ENCODE measurements at places on chromosomes 5 and 9.
A peak's percentile ranks its signal among the peaks of the same experiment; 100 is the strongest.

GRCh38 chr9:682633-683508 lies 158.6 kb upstream of the DMRT1 start:
- peak; percentile 71 for DNase-seq

- DNase-seq: no peak
Observed at GRCh38 chr5:37792975-37793631, 46.7 kb downstream of the GDNF start.

GRCh38 chr5:135156715-135157404 lies 122.8 kb upstream of the PITX1 start:
- DNase-seq: no peak

GRCh38 chr5:109964136-109964535 lies 274.4 kb downstream of the MAN2A1 start:
- DNase-seq: no peak

DNA sequence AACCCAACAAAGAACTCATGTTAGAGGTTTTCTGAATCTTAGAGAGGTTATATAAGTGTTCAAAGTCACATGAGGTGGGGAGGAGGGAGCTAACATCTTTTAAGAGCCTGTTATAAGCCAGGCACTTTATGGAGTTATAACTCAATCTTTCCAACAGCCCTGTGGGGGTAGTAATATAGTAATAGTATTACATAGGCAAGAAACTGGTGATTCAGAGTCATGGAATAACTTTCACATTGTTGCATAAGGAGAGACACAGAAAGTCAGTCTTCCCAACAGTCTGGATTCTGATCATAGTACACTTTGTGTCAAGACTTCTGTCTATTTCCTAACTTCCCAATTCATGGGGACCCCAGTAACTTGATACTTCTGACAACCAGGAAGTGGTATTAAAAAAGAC lies 89.2 kb downstream of the ACER2 start:
- DNase-seq: no peak

GRCh38 chr5:171201310-171201709 lies 107.7 kb upstream of the TLX3 start:
- DNase-seq: no peak

- DNase-seq: no peak
Observed at GRCh38 chr5:31911291-31912265, 262.5 kb downstream of the GOLPH3 start.

- DNase-seq: no peak
Observed at GRCh38 chr5:54725391-54726280, 208.1 kb downstream of the SNX18 start.

GRCh38 chr9:83451308-83451707 lies 86.9 kb downstream of the FRMD3 start:
- no peak for DNase-seq

DNA sequence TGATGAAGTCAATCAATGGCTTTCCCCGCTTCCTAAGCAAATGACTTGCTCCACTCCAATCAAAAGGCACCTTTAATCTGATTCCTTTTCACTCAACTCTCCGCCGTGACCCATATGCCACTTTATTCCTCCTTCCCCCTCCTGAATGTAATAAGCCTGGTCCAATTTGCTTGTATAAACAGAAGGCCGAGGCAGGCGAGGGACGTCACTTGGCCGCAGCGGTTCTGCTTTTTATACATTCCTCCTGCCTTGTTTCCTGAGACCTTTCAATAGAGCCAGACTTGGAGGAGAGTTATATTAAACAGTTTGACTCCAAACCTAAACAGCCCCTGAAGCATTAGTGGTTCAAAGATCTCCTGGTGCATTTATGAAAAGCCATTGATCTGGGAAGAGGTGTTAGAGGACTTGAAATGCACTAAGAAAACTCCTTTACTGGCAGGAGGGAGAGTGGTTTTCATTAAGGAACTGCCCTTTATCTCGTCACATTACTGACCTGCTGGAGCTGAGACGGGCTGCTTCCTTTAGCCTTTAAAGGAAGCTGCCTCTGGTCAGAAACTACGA lies 273.4 kb downstream of the SLIT3 start:
- no peak for DNase-seq
